ENCODE measurements at places on chromosomes 7 and 10.

DNA sequence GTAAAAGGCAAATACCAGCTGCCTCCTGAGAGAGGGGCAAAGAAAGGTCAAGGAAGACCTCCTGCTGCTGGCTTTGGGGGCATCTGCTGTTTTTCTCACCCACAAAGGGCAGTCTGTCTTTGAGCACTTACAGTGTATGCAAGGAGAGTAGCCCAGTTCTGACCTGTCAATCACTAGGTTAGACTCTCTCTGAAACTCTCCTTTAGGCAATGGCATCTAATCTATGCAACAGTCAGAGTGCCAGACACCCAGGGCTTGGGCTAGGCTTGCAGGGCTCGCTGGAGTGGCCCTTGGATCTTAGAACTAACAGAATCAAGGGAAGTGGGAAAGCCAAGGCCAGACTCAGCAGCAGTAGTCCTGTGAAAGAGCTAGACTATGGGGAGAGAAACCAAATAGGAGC lies 522.9 kb downstream of the NRG3 start:
- no peak for DNase-seq

GRCh38 chr7:142581341-142581740 lies 167.9 kb upstream of the PRSS1 start:
- peak; percentile 56 for DNase-seq

DNA sequence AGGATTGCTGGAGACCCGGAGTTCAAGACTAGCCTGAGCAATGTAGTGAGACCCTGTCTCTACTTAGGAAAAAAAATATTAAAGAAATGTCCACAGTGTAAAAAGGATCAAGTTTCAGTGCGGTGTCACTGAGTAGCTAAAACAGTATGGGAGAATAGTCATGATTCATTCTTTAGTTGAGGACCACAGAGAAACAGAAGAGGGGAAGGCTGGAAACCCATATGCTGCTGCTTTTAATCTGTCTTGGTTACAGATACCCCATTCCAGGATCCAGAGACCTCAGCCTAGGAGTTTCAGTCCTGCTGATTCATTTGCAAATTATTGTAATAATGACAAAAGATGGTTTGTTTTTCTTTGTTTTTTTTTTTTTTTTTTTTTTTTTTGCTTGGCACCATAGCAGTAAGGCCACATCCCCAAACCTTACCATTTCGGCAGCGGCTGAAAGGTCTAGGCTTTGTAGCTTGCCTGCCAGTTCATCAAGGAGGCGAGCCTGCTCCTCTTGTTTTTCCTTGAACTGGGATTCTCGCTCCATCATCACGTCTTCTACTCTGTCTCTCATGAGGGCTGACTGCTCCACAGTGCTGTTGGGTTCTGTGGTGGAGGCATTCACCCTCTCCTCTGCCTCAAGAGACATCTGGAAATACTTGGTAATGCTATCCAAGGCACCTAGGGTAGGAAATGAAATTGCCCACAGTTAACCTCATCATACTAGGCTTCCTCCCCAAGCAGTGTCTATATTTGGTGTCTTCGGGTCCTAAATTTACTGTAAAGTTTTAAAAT lies 44.2 kb downstream of the DLD start:
- DNase-seq: no peak

DNA sequence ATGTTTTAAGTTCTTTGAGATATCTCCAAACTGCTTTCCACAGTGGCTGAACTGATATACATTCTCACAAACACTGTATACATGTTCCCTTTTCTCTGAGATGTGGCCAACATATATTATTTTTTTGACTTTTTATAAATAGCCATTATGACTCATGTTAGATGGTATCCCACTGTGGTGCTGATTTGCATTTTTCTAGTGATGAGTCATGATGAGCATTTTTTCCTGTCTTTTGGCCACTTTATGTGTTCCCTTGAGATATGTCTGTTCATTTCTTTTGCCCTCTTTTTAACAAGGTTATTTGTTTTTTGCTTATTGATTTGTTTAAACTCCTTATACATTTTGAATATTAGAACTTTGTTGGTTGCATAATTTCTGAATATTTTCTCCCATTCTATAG lies 1055.1 kb downstream of the NXPH1 start:
- no peak for DNase-seq

- DNase-seq: no peak
Observed at GRCh38 chr10:98276311-98276710, 8.3 kb upstream of the LOXL4 start.

GRCh38 chr10:123858077-123858681 lies 33.4 kb downstream of the CPXM2 start:
- DNase-seq: no peak

- no peak for DNase-seq
Observed at GRCh38 chr7:1993031-1993695, 239.6 kb downstream of the MAD1L1 start.

GRCh38 chr7:127366680-127367079 lies 25.8 kb downstream of the ZNF800 start:
- DNase-seq: no peak

- peak; percentile 66 for DNase-seq
Observed at GRCh38 chr7:107167483-107168232, 1.1 kb upstream of the HBP1 start.
